Hippocampal formation (tissue), 2 donors: ENCODE measurements at places on chromosomes 5 and 9.

DNA sequence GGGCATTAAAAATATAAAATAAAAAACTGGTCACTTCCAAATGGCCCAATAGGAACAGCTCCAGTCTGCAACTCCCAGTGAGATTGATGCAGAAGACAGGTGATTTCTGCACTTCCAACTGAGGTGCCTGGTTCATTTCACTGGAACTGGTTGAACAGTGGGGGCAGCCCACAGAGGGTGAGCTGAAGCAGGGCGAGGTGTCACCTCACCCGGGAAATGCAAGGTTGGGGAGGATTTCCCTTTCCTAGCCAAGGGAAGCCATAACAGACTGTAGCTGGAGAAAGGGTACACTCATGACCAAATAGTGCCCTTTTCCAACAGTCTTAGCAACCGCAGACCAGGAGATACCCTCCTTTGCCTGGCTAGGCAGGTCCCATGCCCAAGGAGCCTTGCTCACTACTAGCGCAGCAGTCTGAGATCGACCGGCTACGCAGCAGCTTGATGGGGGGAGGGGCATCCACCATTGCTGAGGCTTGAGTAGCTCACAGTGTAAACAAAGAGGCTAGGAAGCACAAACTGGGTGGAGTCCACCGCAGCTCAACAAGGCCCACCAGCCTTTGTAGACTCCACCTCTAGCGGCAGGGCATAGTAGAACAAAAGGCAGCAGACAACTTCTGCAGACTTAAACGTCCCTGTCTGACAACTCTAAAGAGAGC, 12.7 kb downstream of the RLN1 start:
- DNase-seq, result no peak

- DNase-seq, result no peak
Observed at GRCh38 chr5:74376187-74376586, 264.3 kb downstream of the ENC1 start.

GRCh38 chr9:125747765-125748445, 732 bp downstream of the PBX3 start:
- DNase-seq, result peak; percentile 4

DNA sequence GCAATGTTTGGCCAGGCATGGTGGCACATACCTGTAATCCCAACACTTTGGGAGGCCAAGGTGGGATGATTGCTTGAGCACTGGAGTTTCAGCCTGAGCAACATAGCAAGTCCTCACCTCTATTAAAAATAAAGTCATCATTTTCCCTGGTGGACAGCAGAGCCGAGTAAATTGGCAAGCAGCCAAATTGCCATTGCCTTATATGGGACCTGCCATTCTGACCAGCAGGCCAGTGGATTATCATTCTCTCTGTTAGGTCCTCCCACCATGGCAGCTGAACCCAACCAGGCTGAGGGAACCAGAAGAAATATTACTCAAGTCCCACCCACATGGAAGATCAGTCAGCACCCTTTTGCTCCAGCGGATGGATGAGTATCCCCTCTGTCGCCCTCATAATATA, 1829.9 kb downstream of the EFNA5 start:
- DNase-seq, result no peak

GRCh38 chr5:174599992-174600391, 124.4 kb upstream of the MSX2 start:
- no peak for DNase-seq

DNA sequence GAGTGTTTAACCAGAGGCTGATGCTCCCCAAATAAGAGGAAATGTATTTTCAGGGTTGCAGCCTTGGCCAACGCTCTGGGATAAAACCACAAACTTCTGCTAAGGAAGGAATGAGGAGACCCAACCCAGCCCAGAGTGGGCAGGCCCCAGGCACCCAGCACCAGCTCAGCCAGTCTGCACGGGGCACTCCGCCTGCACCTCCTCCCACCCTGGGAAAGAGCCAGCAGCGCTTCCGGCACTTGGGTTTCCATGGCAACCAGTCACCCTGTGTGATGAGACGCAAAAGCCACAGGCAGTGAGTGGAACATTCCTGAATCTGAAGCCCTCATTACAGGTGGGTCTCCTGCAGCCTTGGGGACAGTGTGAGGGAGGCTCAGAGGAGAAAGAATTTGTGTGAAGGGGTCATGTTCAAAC, 85.2 kb upstream of the ZBTB43 start:
- peak; percentile 52 for DNase-seq

DNA sequence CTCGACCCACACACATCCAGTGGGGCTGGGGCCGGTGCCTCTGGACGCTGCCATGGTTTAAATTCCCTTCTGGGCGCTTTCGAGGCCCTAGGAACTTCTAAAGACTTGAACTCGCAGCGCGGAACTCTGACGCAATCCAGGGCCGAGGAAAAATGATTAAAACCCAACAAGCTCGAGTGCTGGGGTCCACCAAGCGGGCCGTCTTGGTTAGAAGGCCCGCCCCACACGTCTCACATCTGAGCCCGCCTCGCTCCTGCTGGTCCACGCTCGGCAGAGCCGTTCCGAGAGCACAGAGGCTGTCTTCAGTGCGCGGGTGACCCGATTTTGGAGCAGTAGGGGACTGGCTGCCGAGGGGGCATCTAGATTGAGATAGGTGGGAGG, 1.5 kb downstream of the CRHBP start:
- DNase-seq, result no peak

- DNase-seq, result no peak
Observed at GRCh38 chr5:83488271-83488670, 16.7 kb downstream of the VCAN start.
